AG20443 (cell line): ENCODE measurements at places on chromosomes 16 and 17.
A peak's percentile ranks its signal among the peaks of the same experiment; 100 is the strongest.

- no peak for DNase-seq
These were observed 104.6 kb downstream of the GNAO1 start for GRCh38 chr16:56295739-56296527.

DNA sequence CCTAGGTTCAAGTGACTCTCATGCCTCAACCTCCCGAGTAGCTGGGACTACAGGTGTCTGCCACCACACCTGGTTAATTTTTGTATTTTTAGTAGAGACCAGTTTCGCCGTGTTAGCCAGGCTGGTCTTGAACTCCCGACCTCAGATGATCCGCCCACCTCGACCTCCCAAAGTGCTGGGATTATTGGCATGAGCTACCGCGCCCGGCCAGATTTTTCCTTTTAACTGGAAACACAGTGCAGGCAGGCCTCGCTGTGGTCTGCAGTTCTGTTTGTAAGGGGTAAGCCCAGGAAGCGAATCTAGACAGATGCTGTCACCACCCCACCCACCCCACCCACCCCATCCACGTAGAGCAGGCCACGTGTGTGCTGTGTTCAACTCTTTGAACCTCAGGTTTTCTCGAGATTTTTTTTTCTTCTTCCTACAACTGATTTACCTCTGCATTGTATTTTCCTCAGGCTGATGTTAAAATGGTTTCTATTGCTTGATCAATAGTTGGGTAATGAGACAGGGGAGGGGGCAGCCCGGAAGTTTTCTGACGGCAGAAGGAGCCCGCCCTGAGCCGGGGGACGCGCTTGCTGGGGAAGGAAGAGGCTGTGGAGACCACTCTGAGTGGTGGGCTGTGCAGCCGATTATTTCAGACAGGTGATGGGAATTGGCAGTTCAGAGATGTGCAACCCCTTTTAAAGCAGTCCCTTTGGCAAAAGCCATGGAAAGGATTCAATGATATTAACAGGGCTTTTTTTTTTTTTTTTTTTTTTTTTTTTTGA is 72.9 kb downstream of the DNAH17 start:
- DNase-seq: no peak

GRCh38 chr16:1174477-1175357 is 21.8 kb downstream of the CACNA1H start:
- peak; percentile 48 for DNase-seq

- no peak for DNase-seq
These were observed 44.7 kb downstream of the SOCS1 start for GRCh38 chr16:11211061-11211976.

- DNase-seq: no peak
These were observed 22.1 kb downstream of the CIBAR2 start for GRCh38 chr16:85090181-85090580.

GRCh38 chr16:85307552-85308364 is 195.5 kb upstream of the CIBAR2 start:
- DNase-seq: no peak

DNA sequence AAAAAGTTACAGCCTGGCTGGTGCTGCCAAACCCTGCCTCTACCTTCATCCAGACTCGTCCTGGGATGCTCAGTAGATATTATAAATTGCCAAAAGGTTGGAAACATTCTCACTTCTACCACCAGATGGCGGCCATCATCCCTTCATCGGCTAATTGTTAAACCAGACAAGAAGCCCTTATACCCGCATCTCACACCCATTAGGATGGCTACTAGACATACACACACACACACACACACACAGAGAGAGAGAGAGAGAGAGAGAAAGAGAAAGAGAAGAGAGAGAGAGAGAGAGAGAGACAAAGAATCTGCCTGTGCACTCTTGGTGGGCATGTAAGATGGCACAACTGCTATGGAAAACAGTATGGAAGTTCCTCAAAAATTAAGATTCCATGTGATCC is 15.0 kb upstream of the SCIMP start:
- DNase-seq: peak; percentile 83
